Kidney tubule cell (primary cell): ENCODE measurements at places on chromosomes 4 and X.

DNA sequence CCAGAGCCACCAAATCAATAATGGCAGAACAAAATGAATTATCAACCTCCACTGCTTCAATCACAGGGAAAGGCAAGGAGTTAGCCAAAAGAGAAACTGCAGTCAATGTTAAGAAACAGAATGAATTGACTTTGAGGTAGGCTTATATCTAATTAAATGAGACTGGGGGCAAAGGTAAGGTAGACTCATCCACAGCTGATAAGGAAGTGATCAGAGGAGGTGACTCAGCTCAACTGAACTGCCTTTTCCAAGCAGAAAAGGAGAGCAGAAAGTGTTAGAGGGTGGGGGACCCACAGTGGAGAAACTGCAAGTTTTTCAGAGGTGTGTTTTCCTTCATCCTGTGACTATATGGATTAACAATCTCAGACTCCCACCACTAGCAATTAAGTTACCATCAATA lies 345.8 kb upstream of the PPARGC1A start:
- DNase-seq = peak; percentile 38

- DNase-seq = peak; percentile 23
These were observed 14.2 kb upstream of the PJA1 start for GRCh38 chrX:69179380-69179911.

DNA sequence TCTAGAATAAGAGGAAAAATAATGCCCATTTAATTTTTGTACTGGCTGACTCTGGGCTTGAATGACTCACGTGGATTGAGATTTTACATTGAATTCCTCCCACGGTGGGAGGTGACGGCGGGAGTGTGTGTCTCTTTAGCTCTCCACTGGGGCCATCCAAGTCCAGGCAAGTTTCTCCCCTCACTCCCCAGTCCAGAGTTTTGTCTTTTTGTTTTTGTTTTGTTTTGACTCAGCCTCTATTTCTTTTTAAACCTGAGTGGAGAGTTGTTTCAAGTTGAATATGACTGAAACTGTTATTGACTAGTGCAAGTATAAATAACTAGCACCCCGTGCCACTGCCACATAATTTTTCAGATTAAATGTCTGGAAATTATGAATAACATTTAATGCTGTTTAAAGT lies 13.6 kb downstream of the CHST7 start:
- DNase-seq = no peak

GRCh38 chr4:75781305-75781704 lies 56.9 kb downstream of the USO1 start:
- DNase-seq = peak; percentile 9

DNA sequence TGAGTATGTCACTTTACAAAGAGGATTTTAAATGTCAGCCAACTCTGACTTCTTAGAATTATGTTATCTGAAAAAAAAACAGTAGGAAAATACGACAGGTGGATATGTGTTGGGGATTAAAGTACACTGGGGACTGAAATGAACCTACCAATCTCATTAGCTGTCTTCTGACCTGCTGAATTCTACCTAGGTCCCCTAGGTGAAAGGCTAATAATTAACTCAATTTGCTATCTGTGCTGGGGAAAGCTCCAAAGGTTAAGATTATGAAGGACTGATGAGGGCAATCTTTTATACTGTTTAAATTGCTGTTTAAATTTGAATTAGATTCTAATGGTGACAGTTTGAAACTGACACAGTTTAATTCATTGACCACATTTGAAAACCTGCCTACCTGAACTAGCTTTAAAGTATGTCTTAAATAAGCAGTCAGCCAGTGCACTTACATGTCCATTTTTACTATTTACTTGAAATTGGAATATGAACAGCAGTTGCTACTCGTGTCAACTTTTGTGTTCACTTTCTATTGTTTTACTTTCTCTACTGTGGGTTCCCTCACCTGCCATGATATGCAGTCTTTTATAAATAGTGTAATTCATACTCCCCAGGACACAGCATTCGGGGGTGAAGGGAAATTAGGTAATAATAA lies 977.3 kb downstream of the C4orf33 start:
- no peak for DNase-seq

- DNase-seq = peak; percentile 89
These were observed 127.2 kb downstream of the NR3C2 start for GRCh38 chr4:148315049-148315448.

GRCh38 chr4:151000747-151001429 lies 14.2 kb downstream of the LRBA start:
- DNase-seq = no peak

DNA sequence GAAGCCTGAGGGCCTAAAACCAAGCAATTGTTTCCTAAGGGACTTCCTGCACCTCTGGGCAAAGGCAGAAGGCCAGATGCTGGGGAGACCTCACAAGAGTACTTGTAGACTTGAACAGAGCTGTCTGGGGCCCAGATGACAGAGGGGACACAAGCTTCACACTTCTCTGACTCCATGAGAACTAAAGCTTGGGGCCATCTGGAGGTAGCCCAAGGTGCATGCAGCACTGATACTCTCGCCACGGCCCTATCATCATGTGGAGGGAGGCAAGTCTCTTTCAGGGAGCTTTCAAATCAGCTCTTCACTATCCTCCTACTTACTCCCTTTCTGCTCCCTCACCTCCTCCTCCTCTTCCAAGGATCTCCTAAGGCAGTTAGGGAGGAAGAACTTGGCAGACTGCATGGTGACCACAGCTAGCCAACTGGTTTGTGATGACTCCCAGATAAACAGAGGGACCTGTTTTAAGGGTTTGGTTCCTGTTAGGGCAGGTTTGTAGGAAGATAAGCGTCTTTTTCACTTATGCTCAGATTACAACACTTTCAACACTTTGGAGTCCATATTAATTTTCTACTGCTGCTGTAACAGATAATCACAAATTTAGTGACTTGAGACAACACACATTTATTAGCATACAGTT lies 23.8 kb downstream of the MSL3 start:
- no peak for DNase-seq

- DNase-seq = no peak
These were observed 106.2 kb upstream of the PTCHD1 start for GRCh38 chrX:23228454-23228853.

GRCh38 chrX:41033299-41033698 lies 51.9 kb upstream of the USP9X start:
- no peak for DNase-seq

DNA sequence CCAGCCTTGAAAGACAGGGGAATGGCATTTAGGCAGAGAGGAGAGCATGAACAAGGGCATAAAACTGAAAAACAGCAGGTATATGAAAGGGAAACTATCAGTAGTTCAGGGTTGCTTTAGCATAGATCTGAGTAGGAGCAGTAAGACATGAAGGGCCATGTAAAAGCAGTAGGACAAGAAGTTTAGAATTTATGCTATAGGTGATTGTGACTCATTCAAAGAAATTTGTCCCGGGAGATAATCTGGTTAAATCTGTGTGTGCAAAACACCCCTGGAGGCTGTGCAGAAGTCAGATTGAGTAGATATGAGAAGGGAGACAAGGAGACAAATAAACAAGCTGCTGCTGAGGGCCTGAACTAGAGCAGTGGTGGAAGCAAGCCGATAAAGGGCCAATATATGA lies 109.1 kb upstream of the BMP3 start:
- no peak for DNase-seq

DNA sequence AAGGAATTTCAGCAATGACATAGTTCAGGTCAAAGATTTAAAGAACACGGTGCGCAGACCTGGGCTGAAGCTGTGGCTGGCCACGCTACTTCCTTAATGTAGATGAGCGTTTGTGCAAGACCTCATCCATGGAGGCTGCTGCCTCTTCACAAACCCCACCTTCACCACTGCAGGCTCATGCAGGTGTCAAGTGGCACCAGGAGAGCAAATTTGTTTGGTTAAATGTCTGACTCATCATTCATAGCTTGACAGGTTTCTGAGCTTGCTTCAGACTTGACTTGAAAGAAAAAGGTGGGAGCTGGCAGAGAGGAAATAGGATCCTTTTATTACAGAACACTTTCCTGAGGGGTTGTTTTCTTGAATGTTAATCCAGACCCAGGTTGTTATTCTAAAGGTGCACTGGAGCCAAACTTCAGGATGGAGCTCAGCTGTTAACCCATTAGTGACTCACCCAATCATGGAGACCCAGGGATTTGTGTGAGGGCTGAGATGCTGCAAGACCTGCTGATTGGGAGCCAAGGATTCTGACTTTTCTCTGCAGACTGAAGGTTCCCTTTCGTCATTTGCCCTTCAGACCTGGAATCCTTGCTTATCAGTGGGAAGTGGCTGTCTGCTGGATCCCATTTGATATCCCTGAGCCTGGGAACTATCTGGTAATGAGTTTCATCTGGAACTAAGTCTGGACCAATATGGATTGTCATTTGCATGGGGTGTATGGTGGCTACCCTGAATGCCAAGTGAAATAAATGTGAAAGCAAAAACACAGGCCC lies 315.3 kb downstream of the PTTG2 start:
- peak; percentile 84 for DNase-seq

DNA sequence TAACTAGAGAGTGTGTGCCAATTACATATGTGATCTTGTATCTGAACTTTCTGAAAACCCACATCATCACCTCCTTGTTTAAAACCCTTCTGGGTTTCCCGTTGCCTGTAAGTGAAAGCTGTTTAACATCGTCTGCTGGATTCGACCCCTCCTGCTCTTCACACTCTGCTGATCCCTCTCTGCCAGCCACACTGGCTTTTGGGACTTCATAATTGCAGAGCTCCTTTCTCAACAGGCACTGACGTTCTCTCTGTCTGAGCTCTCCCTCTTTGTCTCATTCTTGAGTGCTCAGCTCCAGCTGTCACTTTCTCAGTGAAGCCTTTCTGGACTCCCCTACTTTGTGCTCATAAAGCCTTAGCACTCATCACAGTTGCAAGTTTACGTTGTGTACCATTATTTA lies 153.9 kb downstream of the CEP135 start:
- no peak for DNase-seq

GRCh38 chr4:158161551-158162354 lies 11.1 kb downstream of the GASK1B start:
- DNase-seq = peak; percentile 97

DNA sequence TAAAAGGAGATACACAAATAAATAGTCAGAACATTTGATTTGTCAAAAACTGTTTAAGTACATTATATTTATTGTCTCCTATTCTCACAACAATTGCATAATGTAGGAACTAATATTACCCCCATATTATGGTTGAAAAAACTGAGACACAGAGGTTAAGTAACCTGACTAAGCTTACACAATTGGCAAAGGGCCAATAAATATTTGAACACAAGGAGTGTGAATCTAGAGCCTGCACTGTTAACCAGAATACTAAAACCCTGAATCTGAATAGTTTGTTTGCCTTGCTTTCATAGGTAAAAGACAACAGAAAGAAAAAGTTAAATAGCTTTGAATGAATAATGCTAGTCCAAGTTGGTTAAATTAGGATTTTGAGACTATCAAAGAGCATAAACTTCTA lies 55.2 kb downstream of the IL13RA2 start:
- DNase-seq = no peak

DNA sequence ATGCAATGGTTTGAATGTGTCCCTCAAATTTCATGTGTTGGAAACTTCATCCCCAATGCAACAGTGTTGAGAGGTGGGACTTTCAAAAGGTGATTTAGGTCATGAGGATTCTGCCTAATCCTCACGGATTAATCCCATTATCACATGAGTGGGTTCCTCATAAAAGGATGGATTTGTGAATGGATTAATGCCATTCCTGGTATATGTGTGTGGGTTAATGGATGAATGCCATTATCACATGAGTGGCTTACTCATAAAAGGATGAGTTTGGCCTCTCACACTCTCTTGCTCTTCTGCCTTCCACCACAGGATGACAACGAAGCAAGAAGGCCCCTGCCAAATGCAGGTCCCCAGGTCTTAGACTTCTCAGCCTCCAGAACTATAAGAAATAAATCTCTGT lies 30.5 kb upstream of the NEUROG2 start:
- peak; percentile 51 for DNase-seq

DNA sequence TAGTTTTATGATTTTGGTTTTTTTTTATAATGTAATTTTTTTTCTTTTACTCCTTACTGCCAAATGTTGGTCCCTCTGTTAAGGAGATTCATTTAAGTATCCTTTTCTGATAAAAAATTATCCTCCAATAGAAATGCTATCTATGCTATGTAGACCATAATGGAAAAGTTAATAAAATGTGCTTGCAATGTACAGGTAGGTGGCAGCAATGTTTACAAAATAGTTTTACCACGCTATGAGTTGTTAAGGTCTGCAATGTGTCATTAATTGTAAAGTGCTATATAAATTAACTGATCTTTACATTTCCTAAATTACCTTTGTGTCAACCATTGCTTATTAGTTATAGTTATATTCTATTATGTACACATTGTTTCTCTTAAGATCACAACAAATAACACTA lies 3.8 kb upstream of the CENPC start:
- peak; percentile 16 for DNase-seq

DNA sequence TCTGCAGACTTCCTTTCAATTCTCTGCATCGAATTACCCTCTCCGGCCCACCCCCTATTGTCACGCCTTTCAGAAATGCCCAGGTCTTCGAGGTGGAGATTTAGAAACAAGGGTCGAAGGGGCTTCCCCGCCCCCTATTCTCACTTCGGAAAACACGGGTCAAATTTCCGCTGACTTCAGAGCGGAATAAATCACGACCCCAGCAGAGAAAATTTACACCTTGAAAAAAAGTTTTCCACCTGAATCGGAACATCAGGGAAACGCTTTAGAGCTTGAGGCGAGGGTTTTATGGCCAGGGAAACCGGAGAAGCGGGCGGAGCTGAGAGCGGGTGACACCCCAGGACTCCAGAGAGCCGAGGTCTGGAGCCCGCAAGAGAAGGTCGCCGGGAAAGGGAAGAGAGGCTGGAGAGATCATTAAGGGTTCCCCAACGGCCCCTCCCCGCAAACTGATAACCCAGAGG lies 1.6 kb downstream of the SHISA3 start:
- DNase-seq = no peak

DNA sequence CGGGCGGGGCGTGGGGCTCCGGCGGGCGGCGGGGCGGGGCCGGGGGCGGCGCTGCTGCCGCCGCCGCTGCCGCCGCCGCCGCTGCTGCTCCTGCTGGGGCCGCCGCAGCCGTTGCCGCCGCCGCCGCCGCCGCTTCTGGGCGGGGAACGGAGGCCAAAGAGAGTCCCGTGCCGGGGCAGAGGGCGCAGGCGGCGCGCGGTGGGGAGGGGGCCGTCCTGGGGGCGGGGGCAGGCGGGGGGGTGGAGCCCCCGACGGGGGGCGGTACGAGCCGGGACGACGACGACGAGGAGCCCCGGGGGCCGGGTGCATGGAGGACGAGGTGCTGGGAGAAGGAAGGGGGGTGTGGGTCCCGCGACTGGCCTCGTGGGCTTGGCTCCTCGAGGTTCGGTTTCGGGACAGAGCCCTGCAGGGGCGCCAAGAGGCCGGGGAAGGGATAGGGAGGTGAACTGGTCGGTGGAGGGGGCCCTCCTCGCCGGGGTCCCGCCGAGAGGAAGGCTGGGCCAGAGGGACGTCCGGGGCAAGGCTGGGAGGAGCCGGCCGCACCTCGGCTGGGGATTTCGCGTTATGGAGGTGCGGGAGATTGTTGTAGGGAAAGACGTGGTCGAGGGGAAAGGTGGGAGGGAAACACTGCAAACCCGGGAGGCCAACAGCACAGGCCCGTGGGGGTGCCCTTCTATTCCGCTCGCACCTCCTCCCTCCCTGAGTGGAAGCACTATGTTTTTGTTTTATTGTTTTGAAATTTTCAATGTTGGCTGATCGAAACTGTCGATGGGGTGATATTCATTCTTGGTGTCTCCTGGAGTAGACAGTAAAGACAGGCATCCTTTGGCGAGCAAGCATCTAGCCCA lies 1.9 kb downstream of the BCORL1 start:
- peak; percentile 26 for DNase-seq

- no peak for DNase-seq
These were observed 6.8 kb upstream of the SHOX start for GRCh38 chrX:623599-624315.
